NCI-H446 (cell line): ENCODE measurements at places on chromosomes 16 and 17.

- peak; percentile 17 for DNase-seq
Measured at GRCh38 chr17:61393550-61393903, 6.1 kb upstream of the TBX2 start.

DNA sequence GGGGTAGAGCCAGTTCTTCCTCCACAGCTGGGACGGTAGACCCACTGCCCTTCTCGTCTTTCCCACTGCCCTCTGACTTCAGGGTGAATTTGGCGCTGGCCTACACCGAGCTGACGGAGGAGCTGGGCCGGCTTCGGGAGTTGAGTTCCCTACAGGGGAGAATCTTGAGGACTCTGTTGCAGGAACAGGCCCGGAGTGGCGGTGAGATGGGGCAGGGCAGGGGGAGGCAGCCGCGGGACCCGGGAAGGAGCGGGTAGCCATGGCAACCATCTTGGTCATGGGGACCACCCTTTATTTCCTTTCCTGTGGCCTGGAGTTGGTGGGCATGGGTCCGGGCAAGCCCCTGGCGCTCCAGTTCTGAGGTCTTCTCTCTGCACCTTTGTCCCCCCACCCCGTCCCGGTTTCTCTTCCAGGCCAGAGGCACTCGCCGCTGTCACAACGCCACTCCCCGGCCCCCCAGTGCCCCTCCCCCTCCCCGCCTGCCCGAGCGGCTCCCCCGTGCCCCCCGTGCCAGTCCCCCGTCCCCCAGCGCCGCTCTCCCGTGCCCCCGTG is 14.4 kb downstream of the TBKBP1 start:
- DNase-seq = no peak

DNA sequence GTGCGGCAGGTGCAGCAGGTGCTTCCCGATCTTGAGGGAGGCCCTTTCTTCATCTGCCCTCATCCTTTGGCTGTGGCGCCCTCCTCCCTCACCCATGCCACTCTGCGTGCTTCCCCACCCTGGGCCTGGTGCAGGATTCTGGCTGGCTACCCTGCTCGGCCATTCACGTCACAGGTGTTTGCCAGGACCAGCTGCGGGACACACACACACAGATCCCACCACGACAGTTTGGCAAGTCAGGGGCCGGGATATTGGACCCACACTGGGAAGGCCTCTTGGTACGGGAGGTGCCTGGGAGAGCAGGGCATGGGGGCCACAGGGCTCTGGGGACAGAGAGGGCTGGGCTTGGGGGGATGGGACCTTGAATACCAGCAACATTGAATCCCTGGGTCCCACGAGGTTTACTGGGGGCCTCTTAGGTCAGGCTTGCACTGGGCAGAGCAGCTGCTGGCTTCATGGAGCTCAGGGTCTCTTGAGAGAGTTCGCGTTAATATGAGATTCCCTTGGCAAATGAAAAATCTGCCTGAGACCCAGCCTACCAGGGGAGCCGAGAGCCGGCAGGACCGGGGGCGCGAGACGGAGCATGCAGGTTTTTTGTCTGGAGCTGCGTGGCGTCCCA is 15.1 kb downstream of the ADCY7 start:
- no peak for DNase-seq

- no peak for DNase-seq
Measured at GRCh38 chr16:80778703-80779102, 25.7 kb downstream of the CDYL2 start.

GRCh38 chr16:85650844-85651628 is 37.7 kb downstream of the GINS2 start:
- peak; percentile 14 for DNase-seq

DNA sequence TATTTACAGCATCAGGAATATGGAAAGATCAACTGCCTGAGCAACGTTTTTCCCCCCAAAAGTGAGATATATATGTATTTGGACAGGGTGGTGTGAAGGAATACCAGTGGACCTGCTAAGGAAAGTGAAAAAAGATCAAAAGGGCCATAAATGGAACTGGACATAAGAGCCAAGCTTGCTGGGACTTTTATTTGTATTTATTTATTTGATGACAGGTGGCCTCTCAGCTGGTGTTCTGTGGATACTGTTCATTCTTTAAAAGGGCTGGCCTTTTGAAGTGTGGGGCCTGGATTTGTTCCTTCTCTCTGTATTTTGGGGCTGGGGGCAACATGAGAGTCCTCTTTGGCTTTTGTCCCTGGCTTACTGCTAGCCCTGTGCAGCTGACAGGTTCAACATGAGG is 306.6 kb upstream of the N4BP1 start:
- DNase-seq = no peak

GRCh38 chr16:79097166-79097565 is 503.4 kb downstream of the MAF start:
- no peak for DNase-seq

DNA sequence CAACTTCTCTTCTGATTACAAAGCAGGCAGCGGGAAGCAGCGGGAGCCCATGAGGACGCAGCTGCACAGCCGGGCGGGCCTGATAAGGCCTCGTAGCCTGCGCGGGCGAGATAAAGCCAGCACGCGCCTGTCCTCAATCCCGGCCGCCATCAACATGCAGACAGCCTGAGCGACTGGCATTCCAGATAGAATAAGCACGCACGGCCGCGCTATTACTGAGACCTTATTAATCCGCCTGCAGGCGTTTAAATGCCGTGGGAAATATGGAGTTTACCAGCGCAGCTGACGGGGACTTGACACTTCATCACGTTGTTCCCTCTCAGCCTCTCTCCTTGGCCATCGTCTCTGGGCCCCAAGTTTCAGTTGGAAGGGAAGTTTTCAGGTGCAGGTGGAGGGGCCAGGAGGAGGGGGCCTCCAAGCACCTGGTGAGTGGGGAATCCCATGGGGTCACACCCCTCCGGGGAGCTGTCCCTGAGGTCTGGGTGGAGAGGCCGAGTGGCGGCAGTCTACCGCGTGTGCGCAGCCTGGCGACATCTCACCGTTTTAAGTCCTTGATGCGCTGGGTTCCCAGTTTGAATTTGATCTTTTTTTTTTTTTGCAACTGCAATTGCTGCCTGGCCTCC is 27.3 kb upstream of the CBFA2T3 start:
- DNase-seq = no peak

DNA sequence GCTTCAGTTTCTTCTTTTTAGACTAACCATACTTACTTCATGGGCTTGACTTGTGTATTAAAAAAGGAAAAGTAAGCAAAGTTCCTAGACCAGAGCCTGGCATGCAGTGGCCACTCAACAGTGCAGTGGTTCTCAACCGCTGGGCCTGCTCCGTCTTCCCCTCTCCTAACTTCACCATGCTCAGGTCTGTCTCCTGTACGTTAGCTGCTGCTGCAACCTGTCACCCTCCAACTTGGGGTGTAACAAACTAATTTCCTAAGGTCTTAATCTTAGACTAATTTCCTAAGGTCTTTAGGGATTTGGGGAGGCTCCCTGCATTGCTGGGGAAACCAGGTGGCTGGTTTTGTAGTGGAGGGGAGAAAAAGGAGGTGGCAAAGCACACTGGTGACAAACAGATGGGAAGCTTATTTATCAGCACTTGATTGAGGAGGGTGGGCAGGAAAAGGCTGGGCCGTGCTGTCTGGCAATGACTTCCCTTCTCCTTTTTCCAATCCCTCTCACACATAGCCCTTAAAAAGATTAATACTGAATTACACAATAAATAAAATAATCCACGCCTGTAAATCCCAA is 2.2 kb upstream of the ARL4D start:
- DNase-seq = no peak

DNA sequence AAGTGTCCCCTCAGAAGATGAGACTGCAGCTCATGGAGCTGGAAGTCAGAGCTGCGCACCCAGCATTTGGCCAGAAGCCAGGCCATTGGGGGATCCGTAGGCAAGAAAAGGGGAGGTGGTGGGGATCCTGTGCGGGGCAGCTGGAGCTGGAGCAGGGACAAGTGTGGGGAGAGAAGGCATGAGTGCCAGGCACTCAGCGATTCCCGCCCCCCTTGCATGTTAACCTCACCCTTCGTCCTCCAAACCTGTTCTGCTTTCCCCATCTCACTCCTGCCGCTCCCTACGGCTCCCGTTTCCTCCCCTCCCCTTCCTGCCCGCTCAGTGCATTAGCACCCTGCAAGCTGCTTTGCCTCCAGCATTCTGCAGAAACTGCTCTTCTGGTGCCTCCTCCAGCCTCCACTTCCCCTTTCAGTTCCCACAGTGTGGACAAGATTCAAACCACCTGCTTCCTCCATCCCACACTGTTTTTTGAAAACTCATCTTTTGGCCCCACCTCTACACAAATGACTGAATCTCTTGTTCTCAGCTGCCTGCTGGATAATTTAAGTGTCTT is 5.6 kb downstream of the ALOX15 start:
- no peak for DNase-seq

- peak; percentile 22 for DNase-seq
Measured at GRCh38 chr17:49952209-49952911, 16.6 kb upstream of the DLX4 start.

- no peak for DNase-seq
Measured at GRCh38 chr17:77304746-77305473, 164.1 kb downstream of the SEC14L1 start.

DNA sequence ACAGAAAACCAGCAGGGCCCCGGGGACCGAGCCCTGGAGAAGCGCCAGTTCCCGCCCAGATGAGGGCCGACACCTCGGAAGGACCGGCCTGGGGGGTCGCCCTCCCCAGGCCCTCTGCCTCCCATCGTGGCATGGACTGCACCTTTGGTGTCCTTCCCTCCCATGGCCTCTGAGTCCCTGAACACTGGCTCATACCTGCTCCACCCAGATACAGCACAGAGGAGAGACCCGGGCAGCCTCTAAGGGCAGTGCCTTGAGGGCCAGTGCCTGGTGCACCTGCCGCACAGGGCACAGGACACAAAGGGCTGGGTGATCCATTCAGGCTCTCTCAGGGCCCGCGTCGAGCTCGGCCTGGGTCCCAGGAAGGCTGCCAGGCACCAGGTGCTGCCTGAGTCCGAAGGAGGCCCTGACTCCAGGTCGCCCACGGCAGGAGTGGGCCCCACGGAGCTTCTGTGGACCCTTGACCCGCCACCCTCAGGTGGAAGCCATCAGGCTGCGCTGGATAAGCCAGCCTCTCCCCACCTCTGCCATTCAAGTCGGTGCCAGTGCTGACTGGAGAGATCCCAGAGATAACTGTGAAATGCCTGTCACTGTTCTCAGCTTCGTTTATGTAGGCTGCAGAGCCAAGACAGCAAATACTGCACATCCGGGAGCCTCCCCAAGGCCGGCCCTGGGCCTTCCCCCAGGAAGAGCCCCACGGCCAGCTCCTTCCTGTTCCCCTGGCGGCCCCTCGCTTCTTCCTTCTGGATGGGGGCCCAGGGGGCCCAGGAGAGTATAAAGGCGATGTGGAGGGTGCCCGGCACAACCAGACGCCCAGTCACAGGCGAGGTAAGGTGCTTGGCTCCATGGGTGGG is at the start of gene ZG16B:
ZG16B (plus strand) TSS at position 803 of the 854 bp plus-strand sequence. CDS start 139 bp downstream, outside the sequence.
- DNase-seq = no peak

DNA sequence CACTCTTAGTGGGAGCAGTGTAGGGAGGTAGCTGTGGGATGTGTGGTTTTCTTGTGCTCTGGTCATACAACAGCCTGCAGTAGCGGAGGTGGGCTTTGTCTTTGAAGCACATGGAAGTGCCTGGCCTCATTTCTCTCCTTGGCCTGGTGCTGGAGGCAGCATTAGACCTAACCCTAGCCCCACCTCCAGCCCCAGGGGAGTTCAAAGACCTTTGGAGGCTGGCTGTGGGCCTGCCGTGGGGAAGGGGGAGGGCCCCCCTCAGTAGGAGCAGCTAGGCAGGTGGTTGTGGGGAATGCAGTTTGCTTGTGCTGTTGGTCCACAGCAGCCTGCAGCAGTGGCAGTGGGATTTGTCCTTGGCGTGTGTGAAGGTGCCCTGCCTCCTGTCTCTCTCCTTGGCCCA is 91.7 kb downstream of the BCAS3 start:
- DNase-seq = no peak

GRCh38 chr16:74257061-74257460 is 39.6 kb upstream of the PSMD7 start:
- no peak for DNase-seq

DNA sequence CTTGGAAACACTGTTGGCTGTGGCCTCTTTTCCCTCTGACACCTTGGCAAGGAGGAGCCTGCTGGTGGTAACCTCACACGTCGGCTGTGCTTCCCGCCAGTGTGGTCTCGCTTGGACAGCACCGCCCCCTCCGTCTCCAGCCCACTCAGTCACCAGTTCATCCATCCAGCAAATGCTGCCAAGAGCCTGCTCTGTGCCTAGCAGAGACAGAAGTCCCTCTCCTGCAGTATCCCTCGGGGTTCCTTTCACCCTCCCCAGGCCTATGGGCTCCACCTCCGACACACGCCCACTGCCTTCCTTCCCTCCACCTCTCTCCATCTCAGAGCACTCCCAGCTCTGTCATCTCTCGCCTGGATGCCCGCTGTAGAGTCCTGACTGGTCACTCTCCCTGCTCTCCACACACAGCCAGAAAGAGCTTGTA is 12.3 kb downstream of the CACNG4 start:
- no peak for DNase-seq

DNA sequence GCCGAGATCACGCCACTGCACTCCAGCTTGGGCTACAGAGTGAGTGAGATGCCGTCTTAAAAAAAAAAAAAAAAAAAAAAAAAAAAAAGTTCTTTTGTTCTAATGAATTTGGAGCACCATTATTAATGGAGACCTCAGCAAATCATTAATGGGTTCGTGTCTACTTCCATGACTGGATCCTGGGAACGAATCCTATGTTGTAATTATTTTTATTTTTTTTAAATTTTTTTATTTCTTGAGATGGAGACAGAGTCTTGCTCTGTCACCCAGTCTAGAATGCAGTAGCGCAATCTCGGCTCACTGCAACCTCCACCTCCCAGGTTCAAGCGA is 30.7 kb downstream of the SPOP start:
- no peak for DNase-seq

- DNase-seq = no peak
Measured at GRCh38 chr17:28216528-28216927, 102.5 kb upstream of the TMEM97 start.

GRCh38 chr16:48687421-48688038 is 77.5 kb upstream of the N4BP1 start:
- DNase-seq = peak; percentile 67

DNA sequence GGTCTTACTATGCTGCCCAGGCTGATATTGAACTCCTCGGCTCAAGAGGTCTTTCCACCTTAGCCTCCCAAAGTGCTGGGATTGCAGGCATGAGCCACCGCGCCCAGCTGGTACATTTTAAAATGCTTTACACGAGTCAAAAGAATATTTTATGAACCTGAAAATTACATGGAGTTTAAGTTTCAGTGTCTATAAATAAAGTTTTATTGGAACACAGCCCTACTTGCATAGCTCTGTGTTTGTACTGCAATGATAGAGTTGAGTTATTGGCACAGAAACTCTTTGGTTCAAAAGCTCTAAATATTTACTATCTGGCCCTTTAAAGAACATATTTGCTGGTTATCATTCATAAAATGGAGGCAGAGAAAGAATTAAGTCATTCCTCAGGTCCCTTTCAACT is 24.3 kb downstream of the MAP2K6 start:
- no peak for DNase-seq

GRCh38 chr17:45972531-45972930 is 26.5 kb upstream of the STH start:
- DNase-seq = no peak
